ENCODE measurements at places on chromosomes 7 and 10.

- DNase-seq = no peak
Measured at GRCh38 chr7:73707045-73707631, 12.3 kb downstream of the STX1A start.

DNA sequence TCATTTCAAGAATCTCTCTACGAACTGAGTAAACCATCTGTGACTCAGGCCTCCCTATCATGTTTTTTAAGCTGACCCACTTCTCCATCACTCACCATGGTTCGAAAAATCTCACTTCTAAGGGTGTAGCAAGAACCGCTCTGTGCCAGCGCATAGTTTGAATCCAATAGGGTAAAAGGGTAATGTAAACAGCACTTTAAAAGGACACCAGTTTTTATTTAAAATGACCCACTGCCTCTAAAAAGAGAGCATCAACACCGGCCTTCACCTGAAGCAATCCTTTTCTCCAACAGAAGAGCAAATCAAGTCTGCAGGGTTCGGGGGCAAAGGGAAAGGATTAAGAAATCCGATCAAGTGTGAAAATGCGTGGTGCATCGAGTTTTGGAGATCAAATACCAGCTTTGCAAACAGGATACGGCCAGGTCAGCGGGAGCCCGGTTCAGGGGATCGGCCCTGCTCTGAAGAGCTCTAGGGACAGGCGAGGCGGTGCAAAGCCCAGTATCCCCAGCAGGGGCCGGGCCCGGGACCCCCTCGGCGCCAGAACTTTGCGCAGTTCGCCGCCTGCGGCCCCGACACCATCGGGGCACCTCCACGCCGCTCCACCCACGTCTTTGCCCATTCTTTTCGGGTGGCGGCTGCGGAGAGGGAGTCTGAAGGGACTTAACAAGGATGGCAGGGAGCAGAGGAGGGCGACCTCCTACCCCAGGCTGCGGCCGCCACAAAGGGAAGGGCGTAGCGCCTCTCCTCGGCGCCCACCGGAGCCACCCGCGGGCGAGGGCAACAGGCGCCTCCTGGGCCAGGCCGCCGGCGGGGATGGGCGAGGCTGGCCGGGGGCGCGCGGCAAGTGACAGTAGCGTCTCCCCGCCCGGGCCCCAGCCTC, 842 bp downstream of the NMT2 start:
- no peak for DNase-seq

GRCh38 chr10:18594574-18595156, 56.7 kb downstream of the NSUN6 start:
- DNase-seq = no peak

DNA sequence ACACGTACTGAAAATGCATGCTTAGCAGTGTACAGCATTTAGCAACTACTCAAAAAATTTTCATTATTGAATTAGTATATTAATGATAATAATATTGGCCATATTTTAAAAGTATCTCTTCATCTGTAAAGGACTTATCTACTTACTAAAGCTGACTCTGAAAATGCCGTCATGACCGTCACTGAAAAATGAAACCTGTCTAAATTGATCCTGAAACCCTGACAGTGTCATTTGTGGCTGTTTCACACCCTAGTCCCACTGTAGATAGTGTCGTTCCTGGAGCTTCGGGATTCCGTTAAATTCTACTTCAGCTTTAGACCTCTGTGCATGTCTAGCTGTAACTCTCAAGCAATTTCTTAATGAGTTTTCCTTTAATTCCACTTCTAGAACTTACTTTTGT, 35.8 kb upstream of the EZH2 start:
- no peak for DNase-seq

- DNase-seq = no peak
Measured at GRCh38 chr7:44325201-44325671, at the start of gene CAMK2B. Gene CAMK2B (minus strand): TSS chr7:44325594. CDS start chr7:44325421, 173 bp downstream.

DNA sequence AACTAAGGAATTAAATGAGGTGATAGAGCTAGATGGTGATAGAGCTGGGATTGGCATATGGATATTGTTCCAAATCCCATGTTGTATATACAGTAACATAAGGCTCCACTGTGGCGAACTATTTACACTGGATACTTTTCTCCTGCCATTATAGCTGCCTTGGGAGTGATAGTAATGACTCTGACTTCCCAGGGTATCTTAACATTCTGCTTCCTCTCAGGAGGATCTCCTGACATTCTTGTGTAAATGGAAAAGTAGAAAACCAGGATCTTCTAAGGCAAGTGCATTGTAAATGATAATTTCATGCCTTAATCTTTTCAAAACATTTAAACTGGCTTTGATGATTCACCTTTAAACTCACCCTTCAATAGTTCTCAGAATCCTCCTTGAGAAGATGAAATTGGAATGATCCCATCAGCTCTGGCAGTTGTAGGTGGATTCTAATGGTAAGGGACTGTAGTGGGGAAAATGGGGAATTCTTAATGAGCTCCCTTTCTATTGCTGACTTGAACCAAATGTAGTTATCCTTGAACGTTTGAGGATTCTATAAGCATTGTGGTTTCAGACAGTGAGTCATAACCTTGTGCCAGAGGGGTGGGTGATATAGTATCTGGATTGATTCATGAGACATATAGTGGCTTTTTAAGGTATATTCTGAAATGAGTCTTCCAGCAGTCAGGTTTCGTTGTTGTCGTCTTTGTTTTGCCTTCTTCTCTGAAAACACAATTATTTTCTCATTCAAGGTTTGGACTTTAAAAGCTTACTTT, 450.0 kb downstream of the SUGCT start:
- DNase-seq = no peak

GRCh38 chr10:106652279-106652678, 512.2 kb downstream of the SORCS1 start:
- DNase-seq = no peak

DNA sequence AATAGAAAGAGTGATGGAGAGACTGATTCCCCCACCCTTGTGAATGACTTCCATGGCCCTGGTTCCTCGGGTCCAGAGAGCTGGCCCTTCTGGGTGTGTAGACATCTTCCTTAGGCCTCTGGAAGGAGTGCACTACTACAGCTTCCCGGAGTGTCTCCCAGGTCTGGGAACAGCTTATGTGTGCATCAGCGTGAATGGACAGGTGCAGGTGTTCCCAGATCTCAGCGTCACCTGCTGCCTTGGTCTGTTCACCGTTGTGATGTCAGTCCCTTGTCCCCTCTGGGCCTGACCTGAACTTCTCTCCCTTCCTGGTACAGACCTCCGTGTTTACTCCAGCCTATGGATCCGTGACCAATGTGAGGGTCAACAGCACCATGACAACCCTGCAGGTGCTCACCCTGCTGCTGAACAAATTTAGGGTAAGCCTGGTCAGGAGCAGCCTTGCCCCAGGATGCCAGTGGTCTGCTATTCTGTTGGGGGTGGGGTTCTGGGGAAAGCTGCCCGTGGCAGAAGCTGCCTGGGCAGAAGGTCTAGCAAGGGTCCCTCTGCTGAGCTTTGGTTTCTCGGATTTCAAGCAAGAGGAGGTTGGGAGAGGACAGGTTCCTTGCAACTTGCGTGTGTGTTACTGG, 10.5 kb upstream of the DEPP1 start:
- no peak for DNase-seq

- no peak for DNase-seq
Measured at GRCh38 chr7:128841171-128841690, 11.0 kb downstream of the FLNC start.

GRCh38 chr7:157370742-157371141, 33.9 kb downstream of the DNAJB6 start:
- no peak for DNase-seq

DNA sequence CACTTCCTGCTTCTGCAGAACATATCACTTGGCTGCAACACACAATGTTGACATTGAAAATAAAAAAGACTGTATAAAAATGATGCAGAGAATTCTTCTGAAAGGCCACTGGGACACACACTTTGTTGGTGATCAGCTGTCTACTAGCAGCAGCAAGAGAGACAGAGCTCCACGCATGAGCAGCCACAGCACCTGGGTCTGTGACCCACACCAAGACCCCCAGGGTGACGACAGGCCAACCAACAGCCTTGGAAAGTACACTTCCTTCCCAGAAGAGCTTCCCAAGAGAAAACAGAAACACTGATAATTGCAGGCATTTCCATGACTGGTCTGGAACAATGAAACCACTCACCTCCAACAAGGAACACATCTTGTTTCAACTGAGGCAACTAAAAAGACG, 239.0 kb downstream of the DIP2C start:
- DNase-seq = no peak

- DNase-seq = no peak
Measured at GRCh38 chr10:119755446-119755845, 29.6 kb downstream of the INPP5F start.

GRCh38 chr10:132397036-132397541, at the start of gene PWWP2B:
Gene PWWP2B (plus strand): TSS chr10:132397200. CDS start chr10:132397227, 27 bp downstream.
- no peak for DNase-seq
